ENCODE measurements at places on chromosomes 16 and 17. TPM values are rescaled to one million over a fixed set of nuclear protein-coding genes. Genes with fewer than 3 reads are reported as not detected.

GRCh38 chr17:14308965-14309879, 8.3 kb downstream of the HS3ST3B1 start:
- H3K4me1 ChIP-seq, result peaks cover 21% of the 10 kb centered on the region
- DNase-seq, result peak; percentile 89
- H3K27ac ChIP-seq, result peak overlapping the region; percentile 39
- H3K27me3 ChIP-seq, result peaks cover 27% of the 10 kb centered on the region

DNA sequence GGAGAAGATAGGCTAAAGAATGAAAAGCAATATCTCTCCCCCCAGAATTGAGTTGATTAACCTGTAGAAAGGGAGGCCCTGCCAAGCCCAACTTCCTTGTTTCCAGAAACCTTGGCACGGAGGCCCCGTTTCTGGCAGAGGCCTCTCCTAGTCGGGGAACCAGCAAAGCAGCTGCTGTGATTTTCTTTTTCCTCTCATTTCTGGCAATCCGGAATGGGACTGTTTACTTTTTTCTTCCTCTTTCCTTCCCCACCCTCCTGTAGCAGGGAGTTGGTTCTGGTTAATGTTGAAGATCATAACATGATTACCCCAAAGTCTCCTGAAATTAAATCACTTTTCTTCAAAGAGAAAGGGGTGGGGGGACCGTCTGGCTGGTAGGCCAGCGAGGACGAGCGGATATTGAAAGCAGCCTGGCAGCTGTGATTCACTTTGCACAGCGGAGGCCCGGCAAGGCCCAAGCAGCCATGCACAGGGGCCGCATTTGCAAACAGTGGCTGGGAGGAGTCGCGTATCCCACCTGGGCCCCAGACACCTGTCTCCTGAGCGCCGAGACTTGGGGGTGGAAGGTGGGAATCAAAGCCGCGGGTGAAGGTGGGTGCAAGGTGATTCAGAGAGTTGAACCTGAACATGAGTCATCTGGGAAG, 51.5 kb downstream of the NTN1 start:
- DNase-seq, result peak; percentile 80
- H3K36me3 ChIP-seq, result no peaks in the 10 kb centered on the region
- H3K27ac ChIP-seq, result peak overlapping the region; percentile 48
- no peak overlapping the region for H3K4me3 ChIP-seq
- no peaks in the 10 kb centered on the region for H3K27me3 ChIP-seq
- H3K4me1 ChIP-seq, result peaks cover 18% of the 10 kb centered on the region

GRCh38 chr17:21304091-21304490, 19.6 kb downstream of the MAP2K3 start:
- no peaks in the 10 kb centered on the region for H3K4me1 ChIP-seq
- H3K4me3 ChIP-seq, result no peak overlapping the region
- peaks cover 78% of the 10 kb centered on the region for H3K36me3 ChIP-seq
- DNase-seq, result no peak

GRCh38 chr16:57788252-57788841, 13.9 kb downstream of the KIFC3 start:
- H3K36me3 ChIP-seq, result peaks cover 67% of the 10 kb centered on the region
- no peaks in the 10 kb centered on the region for H3K27me3 ChIP-seq
- DNase-seq, result no peak

- no peaks in the 10 kb centered on the region for H3K4me1 ChIP-seq
- no peak overlapping the region for H3K4me3 ChIP-seq
- DNase-seq, result no peak
- H3K27ac ChIP-seq, result no peak overlapping the region
- H3K27me3 ChIP-seq, result no peaks in the 10 kb centered on the region
Measured at GRCh38 chr16:84495506-84495905, 9.0 kb downstream of the MEAK7 start.

DNA sequence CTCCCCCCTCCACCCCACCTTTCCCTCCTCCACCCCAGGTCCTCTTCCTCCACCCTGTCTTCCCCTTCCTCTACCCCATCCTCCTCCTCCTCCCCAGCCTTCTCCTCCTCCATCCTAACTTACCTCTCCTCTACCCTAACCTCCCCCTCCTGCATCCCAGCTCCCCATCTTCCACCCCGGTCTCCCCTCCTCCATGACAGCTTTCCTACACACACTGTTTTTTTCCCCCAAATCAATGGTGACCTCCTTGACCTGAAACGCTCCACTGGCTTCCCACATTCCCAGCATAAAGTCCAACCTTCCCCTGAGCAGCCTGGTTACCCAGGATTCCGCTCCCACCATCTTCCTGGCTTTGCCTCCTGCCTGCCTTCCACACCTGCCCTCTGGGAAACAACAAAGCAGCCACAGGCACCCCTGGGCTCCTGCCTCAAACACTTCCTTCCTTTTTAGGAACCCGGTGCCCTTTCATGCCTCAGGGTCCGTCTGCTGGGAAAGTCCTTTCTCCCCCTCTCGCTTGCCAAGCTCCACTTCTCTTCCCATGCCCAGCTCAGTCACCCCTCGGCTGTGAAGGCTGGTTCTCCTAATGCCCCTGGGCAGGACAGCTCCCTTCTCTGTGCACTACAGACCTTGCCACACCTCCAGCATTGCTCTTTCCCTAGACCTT, 2.1 kb downstream of the RGS9 start:
- H3K36me3 ChIP-seq, result no peaks in the 10 kb centered on the region
- no peak overlapping the region for H3K4me3 ChIP-seq
- no peak for DNase-seq
- H3K27ac ChIP-seq, result no peak overlapping the region
- H3K27me3 ChIP-seq, result peaks cover 8% of the 10 kb centered on the region
- peaks cover 12% of the 10 kb centered on the region for H3K4me1 ChIP-seq

DNA sequence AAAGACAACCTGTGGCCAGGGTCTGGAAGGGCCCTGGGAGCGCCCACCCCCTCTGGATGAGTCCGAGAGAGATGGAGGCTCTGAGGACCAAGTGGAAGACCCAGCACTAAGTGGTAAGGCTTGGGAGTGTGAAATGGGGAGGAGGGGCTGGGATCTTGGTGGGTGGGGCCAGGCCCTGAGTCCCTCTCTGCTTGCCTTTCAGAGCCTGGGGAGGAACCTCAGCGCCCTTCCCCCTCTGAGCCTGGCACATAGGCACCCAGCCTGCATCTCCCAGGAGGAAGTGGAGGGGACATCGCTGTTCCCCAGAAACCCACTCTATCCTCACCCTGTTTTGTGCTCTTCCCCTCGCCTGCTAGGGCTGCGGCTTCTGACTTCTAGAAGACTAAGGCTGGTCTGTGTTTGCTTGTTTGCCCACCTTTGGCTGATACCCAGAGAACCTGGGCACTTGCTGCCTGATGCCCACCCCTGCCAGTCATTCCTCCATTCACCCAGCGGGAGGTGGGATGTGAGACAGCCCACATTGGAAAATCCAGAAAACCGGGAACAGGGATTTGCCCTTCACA, 1.2 kb upstream of the STARD3 start:
- no peak for DNase-seq
- H3K36me3 ChIP-seq, result no peaks in the 10 kb centered on the region
- H3K4me1 ChIP-seq, result peaks cover 29% of the 10 kb centered on the region
- no peaks in the 10 kb centered on the region for H3K27me3 ChIP-seq

The AANAT gene
- not detected for total RNA-seq

The TCAP gene
- not detected for total RNA-seq

The MT4 gene
- not detected for total RNA-seq

The CCL5 gene
- 21.7 TPM for total RNA-seq

Measured in stomach (tissue), 19 donors.